Activated T-cell treated with anti-CD3 and anti-CD28 coated beads for 4 hours (primary cell): ENCODE measurements at places on chromosomes 11 and 22.
A peak's percentile ranks its signal among the peaks of the same experiment; 100 is the strongest.

DNA sequence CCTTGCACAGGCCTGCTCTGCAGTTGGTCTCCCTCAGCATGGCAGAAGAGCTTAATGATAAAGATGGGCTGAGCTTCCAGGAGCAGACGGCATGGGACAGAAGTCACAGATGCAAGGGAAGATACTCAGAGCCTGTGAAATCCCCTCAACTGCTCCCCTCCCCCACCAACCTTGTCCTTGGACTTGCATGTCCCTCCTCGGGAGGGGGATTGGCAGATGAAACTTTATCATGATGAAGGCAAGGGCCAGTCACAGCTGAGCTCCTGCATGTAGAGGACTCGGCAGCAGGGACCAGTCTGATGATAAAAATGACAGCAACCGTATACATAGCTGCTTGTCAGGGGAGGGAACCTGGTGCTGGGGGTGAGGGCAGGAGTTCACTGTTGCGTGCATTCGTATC lies 6.8 kb upstream of the SLC22A8 start:
- no peak for DNase-seq

- DNase-seq = no peak
Observed at GRCh38 chr22:42066937-42067336, 3.7 kb downstream of the NAGA start.

- no peak for DNase-seq
Observed at GRCh38 chr11:126963603-126964363, 36.8 kb downstream of the KIRREL3 start.

GRCh38 chr11:88697139-88697538 lies 359.6 kb upstream of the CTSC start:
- DNase-seq = no peak

DNA sequence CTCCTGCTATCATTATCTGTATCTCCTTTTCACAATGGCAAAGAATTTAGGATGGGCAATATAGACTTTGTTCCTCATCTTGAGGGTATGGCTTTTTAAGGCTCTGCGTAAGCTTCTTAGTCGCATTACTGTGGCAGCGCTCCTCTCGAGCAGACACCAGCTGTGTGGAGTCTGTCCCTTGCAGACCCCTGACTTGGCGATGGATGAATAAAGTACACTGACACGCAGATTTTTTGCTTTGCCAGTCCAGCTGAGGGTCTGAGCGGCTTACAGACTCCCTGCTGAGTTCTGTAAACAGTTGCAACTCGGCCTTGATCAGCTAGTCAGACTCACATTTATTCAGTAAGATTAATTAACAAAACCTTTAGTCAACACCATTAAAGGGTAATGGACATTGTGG lies 390.0 kb upstream of the CNTN5 start:
- DNase-seq = no peak

DNA sequence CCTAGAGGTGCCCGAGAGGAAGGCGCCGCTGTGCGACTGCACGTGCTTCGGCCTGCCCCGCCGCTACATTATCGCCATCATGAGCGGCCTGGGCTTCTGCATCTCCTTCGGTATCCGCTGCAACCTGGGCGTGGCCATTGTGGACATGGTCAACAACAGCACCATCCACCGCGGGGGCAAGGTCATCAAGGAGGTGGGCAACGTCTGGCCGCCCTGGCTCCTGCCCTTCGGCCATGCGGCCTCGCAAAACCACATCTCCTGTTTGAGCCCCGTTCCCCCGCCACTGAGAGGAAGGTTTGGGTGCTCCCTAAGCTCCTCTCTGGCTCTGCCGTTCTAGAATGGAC lies 3.4 kb downstream of the SLC17A6 start:
- DNase-seq = no peak

GRCh38 chr11:71178076-71178475 lies 74.3 kb downstream of the SHANK2 start:
- DNase-seq = no peak

DNA sequence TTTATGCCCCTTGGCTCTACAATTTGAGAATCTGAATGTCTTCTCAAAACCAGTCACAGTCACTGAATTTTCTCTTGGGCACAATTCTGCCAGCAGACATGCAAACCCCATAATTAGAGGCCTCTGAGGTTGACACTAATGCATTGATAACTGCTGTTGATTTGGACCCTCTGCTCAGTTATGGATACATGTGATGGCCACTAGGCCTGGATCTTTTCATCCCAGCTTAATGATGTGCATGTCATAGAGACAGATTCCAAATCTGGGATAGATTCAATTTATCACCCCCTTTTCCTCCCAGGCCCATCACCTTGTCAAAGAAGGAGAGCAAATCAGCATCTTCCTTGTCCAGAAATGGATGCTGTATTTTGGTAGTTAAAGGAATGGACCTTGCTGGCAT lies 92.2 kb downstream of the C11orf91 start:
- no peak for DNase-seq

- DNase-seq = no peak
Observed at GRCh38 chr11:96075532-96075959, 151.6 kb upstream of the MTMR2 start.

DNA sequence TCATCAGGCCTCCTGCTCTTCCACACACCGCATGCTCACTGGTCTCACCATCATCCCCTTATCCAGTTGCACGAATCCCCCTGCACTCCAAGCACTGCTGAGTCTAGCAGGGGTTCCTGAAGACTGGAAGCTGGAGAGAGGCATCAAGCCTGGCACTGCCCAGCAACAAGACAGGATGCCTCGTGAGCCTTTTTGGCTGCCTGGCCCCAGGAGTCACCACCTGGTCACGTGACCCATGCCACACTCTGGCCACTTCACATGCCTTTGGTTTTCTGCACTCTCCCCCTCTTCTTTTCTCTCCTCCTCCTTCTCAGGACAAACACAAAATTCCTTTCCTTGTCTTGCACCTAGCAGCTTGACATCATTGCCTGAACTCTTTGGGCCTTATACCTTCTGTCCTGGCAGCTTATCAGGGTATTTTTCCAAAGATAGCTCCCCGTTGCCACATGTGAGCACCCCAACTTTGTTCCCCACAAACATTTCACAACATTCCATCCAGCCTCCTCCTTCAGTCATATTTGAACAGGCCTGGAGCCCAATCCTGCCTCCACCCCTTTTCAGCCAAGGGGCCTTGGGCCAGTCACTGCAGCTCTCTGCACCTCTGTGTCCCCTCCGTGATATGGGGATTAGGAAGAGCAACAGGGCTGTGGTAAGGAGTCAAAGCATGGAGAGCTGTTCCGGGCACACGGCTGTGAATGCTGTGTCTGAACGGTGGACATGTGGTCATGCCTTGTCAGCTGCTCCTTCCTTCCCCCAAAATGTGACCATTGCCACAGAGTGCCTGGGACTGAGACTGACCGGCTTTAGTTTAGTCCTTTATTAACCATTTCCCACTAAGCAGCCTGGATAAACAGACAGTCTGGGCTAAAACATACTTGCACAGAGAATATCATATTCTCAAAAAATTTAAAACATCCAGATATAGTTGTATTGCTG lies 2.8 kb upstream of the PACSIN2 start:
- DNase-seq = no peak

DNA sequence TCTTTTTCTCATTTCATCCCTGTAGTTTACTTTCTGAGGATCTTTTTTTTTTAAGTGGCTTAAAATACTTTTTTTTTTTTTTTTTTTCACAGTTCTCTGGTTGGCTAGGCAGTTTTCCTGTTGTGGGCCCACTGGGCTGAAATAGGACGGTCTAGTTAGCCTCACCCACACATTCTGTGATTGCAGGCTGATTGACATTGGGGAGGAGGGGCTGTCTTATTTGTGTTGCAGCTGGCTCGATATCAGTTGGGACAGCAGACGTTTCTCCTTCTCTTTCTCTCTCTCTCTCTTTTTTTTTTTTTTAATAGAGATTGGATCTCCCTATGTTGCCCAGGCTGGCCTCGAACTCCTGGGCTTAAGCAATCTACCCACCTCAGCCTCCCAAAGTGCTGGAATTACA lies 6.9 kb downstream of the BCR start:
- no peak for DNase-seq

DNA sequence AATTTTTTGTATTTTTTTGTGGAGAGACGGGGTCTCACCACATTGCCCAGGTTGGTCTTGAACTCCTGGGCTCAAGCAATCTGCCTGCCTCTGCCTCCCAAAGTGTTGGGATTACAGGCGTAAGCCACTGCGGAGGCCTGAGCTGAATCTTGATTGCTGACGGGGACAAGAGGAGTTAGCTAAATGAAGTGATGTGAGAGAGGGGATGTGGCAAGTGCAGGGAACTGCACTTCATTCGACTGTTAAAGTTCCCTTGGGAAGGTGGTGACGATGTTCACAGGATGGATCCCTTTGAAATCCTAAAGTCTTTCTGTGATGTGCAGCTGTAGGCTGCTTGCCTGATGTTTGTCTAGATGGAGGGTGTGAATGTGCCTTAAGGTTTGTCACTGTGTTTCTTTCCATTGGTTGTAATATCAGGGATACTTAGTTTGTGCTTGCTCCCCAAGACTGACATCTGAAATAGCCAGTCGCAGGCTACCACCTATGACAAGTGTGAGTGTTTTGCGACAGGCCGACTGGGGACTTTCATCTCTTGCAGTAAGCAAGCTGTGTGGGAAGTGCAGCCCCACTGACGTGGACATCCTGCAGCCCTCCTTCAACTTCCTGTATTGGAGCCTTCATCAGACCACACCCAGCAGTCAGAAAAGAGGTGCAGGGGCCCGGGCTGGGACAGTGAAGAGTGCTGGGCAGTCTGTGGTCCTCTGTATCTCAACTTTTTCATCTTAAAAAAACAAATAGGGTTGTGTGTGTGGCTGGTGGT lies 19.6 kb upstream of the CCDC134 start:
- DNase-seq = peak; percentile 61

GRCh38 chr11:15975742-15976141 lies 380.6 kb downstream of the SOX6 start:
- DNase-seq = no peak

DNA sequence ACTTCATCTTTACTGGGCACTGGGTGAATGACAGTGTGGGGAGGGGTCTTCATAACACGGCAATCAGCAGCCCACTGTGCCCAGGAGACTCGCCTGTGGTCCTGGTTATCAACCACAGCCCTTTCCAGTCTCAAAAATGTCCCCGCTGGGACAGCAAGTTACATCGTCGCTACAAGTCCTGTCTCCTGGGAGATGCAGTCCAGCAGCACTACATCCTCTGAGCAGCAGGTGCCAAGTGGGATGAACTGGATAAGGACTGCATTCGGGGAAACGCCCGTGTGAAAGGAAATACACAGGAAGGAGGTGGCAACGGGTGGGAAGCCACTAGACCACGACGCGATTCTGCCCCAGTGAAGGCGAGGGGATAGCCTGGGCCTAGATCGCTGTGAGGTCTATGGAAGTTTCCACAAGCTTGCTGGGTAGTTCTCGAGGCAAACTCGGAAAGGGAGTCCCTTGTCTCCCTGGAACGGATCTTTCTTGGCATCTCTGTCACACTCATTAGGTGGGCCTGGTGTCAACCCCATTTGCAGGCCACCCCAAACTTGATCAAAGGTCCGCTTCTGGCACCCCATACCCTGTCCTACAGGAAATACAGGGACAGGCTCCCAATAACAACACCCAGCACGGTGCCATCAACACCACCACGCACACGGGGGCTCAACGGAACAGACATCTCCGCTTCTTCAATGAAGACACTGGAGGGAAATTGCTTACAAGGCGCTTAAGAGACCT lies 4.4 kb downstream of the ASCL2 start:
- DNase-seq = no peak

DNA sequence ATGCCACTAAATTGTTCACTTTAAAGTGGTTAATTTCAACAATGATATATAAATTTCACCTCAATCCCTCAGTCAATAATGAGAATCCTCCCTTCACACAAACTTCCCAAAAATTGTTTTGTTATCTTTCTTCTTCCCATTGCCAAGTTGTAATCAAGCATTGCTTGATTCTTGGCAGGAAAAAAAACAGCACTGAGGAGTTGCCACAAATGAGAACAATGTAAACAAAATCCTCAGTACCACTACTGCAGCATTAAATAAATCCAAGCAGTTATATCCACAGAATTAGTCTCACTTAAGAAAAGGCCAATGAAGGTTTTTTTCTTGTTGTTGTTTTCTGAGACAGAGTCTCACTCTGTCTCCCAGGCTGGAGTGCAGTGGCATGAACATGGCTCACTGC lies 38.2 kb downstream of the FAM168A start:
- no peak for DNase-seq

DNA sequence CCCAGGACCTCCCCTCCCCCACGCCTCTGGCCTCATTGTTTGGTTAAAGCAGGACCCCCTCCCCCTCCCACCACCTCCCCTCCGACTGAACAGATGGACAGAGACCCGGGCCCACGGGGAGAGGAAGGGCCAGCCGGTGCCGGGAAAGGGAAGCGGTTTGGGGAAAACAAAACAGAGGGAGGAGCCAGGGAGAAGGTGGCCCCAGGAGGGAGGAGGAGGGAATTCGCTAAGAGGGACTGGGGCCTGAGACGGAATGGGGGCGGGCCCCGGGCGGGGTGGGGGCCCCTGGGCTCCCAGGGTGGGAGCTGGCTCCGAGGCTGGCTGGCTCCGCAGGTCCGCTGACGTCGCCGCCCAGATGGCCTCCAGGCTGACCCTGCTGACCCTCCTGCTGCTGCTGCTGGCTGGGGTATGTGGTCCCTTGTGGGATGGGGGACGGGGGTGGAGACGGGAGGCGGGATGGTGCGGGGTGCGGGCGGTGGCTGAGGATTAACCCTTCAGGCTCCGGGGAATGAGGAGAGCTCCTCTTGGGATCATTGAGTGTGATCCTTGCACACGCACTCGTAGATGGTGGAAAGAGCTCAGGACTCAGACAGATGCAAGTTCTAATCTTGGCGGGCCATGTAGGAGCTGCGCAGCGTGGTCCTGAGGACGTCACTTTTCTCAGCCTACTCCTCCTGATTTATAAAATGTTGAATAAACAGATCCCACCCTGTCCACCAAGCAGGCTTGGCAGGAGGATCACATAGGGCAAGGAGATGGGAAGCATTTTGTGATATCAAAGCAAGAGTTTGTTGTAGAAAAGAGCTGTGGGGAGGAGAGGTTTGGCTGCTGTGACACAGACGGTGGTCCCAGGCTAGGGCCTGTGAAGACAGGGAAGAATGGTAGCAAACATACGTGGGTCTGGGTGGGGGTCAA lies 688 bp downstream of the SERPING1 start:
- no peak for DNase-seq

DNA sequence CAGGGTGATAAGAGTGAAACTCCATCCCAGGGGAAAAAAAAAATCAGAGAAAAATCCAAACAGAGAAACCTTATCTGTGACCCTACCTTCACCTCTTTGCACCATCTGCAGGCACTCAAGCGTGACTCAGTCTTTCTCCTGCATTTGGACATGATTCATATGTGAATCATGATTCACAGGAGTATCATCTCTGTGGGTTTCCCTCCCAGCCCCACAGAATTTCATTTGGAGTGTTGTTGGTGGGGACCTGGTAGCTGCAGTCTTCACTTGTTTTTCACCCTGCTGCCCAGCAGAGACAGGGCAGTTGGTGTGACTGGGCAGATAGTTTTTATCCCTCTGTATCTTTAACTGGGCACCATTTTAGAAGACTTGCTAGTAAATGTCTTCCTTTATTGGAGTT lies 75.7 kb downstream of the DEPDC5 start:
- DNase-seq = peak; percentile 4

- DNase-seq = no peak
Observed at GRCh38 chr22:35631597-35631996, 14.5 kb upstream of the MB start.

DNA sequence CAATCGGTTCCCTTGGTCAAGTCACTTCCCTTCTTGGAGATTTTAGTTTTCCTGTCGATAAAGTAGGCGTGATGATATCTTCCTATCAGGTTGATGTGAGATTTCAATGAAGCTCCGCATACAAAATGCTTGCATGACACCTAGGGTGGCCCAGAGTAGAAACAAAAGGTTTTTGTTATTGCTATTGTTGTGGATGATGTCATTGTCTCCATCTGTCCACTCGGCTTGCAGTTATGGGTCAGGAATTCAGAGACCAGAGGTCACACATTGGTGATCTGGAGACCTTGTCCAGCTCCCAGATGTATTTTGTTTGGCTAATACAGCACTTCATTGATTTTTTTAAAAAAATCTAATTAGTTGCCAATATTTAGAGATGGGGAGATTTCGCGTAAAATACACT lies 382.1 kb downstream of the MN1 start:
- no peak for DNase-seq
